Kidney (tissue), 22 donors: ENCODE measurements at places on chromosomes 13 and 19. TPM values are rescaled to one million over a fixed set of nuclear protein-coding genes. Genes with fewer than 3 reads are reported as not detected.

The TUBB4A gene
- total RNA-seq = 4.4 TPM

The BRCA2 gene
- total RNA-seq = 2.0 TPM

DNA sequence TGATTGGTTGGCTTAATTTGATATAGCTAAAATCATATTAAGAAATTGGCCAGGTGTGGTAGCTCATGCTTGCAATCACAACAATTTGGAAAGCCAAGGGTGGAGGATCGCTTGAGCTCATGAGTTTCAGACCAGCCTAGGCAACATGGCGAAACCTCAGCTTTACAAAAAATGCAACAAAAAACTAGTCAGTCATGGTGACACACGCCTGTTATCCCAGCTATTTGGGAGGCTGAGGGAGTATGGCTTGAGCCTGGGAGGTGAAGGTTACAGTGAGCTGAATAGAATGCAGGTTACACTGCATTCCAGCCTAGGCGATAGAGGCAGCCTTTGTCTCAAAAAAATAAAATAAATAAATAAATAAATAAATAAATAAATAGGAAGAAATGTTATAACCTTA lies 1579.6 kb upstream of the SLC10A2 start:
- H3K27ac ChIP-seq = no peak overlapping the region
- H3K4me1 ChIP-seq = no peaks in the 10 kb centered on the region
- no peaks in the 10 kb centered on the region for H3K27me3 ChIP-seq
- DNase-seq = no peak

DNA sequence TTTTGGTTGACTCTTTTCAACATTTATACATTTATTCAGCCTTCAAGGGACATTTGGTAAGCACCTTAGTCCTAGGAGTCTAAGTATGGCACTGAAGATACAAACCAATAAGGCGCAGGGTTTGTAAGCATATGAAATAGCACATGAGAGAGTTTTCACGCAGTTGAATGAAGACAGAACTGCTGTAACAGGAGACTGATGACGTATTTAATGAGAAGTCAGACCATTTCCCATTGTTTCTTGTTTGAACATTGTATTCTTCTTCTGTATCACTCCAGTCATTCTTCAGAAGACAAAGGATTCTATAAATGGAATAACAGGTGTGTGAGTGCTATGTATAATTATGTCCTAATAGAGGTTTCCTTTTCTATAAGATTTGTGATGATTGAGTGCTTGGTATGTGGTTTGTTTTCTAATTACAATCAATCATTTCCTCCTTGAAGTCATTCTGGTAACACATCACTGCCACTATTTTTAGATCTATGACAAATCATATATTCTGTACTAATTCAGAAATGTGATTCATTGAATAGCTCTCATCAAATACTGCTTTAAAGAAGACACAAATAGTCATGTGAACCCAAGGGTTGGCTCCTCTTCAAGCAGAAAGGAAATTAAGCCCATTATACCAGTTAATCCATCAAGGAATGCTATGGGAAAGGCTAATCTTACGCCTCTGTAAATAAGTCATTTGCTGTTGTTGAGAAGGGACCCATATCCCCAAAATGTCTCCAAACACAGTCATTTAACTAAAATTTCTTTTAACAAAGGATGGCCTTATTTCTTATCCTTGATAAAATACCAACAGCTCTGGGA lies 222.8 kb upstream of the NBEA start:
- peaks cover 2% of the 10 kb centered on the region for H3K4me1 ChIP-seq
- H3K4me3 ChIP-seq = no peak overlapping the region
- H3K27me3 ChIP-seq = no peaks in the 10 kb centered on the region
- DNase-seq = no peak

GRCh38 chr13:59533561-59534555 lies 629.9 kb downstream of the DIAPH3 start:
- H3K27me3 ChIP-seq = no peaks in the 10 kb centered on the region
- H3K4me1 ChIP-seq = peaks cover 4% of the 10 kb centered on the region
- no peak overlapping the region for H3K27ac ChIP-seq
- H3K4me3 ChIP-seq = no peak overlapping the region
- H3K36me3 ChIP-seq = no peaks in the 10 kb centered on the region
- DNase-seq = no peak

DNA sequence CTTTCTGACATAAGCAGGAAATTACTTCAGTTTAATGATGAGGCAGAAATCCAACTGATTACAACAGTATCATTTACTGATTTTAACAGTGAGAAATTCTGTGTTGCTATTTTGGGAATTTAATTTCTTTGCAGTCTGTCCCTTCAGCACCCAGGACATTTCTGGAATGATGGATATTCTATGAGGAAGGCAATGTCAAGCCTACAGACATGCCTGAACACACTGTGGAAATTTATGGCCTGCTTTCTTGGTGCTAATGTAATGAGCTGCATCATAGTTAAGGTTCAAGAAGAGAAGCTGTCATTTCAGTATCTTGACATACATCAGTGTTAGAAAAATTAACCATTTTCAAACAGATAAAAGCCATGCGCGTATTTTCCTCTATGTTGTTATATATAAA lies 87.7 kb downstream of the SLITRK1 start:
- no peak overlapping the region for H3K4me3 ChIP-seq
- H3K27ac ChIP-seq = no peak overlapping the region
- no peaks in the 10 kb centered on the region for H3K27me3 ChIP-seq
- no peaks in the 10 kb centered on the region for H3K36me3 ChIP-seq
- no peak for DNase-seq

- no peak overlapping the region for H3K4me3 ChIP-seq
- no peaks in the 10 kb centered on the region for H3K4me1 ChIP-seq
- no peaks in the 10 kb centered on the region for H3K27me3 ChIP-seq
- no peaks in the 10 kb centered on the region for H3K36me3 ChIP-seq
These were observed 128.2 kb downstream of the SLITRK1 start for GRCh38 chr13:83753912-83754624.
